Activated T-helper 17 cell treated with anti-CD3 and anti-CD28 coated beads, Interleukin-2, amount 50 U/mL, for 72 hours (primary cell): ENCODE measurements at places on chromosomes 2 and 18.

- peaks cover 32% of the 10 kb centered on the region for H3K36me3 ChIP-seq
- H3K4me3 ChIP-seq: no peak overlapping the region
- no peak overlapping the region for H3K27ac ChIP-seq
- H3K27me3 ChIP-seq: no peaks in the 10 kb centered on the region
- peaks cover 13% of the 10 kb centered on the region for H3K4me1 ChIP-seq
Measured at GRCh38 chr2:69375494-69376353, 11.3 kb downstream of the GFPT1 start.

DNA sequence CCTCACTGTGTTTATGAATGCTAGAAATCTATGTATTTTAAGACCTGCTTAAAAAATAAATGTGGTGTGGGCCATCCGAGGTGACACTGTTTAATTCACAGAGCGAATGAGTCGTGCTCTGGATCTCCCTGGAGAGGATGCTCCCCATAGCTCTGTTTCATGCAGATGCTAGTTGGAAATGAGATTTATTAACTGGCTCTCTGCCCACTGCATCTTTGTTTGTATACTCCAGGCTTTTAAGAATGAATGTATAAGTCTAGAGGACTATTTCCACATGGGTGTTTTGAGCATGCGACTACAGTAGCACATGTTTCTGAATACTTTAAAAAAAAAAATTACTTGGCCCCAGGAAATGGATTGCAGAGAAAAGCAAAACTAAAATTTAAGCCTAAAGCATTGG is 3.9 kb downstream of the MAPRE2 start:
- no peak for ATAC-seq
- peak overlapping the region; percentile 69 for H3K27ac ChIP-seq
- no peaks in the 10 kb centered on the region for H3K27me3 ChIP-seq
- H3K4me1 ChIP-seq: peaks cover 47% of the 10 kb centered on the region
- H3K36me3 ChIP-seq: peaks cover 18% of the 10 kb centered on the region

- H3K27me3 ChIP-seq: peaks cover 21% of the 10 kb centered on the region
- no peak overlapping the region for H3K4me3 ChIP-seq
- H3K27ac ChIP-seq: no peak overlapping the region
- no peak for ATAC-seq
- H3K36me3 ChIP-seq: no peaks in the 10 kb centered on the region
Measured at GRCh38 chr2:173752152-173752551, 213.0 kb downstream of the SP3 start.

DNA sequence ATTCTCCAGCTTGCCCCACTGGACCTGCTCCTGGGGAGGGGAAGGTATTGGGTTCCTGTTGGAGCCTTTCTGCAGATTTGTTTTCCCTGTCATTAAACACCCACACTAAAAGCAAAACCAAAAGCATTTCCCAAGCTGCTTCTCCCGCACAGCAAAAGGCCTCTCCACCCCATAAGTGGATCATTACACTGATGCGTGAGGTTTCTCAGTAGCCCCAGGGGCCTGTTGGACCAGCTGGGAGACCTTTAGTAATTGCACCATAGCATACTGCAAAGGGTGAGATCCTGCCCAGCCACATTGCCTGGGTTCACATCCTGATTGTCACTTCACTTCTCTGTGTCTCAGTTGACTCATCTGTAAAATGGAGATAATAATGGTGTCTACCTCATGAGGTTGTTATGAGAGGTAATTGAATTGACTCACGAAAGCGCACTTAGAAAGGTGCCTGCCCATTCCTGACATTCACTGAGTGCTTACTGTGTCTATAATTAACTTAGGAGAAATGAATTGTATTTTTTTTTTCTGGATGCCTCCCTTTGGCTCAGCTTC is 43.9 kb downstream of the TOGARAM2 start:
- H3K4me1 ChIP-seq: peaks cover 4% of the 10 kb centered on the region
- no peaks in the 10 kb centered on the region for H3K27me3 ChIP-seq
- H3K4me3 ChIP-seq: no peak overlapping the region

DNA sequence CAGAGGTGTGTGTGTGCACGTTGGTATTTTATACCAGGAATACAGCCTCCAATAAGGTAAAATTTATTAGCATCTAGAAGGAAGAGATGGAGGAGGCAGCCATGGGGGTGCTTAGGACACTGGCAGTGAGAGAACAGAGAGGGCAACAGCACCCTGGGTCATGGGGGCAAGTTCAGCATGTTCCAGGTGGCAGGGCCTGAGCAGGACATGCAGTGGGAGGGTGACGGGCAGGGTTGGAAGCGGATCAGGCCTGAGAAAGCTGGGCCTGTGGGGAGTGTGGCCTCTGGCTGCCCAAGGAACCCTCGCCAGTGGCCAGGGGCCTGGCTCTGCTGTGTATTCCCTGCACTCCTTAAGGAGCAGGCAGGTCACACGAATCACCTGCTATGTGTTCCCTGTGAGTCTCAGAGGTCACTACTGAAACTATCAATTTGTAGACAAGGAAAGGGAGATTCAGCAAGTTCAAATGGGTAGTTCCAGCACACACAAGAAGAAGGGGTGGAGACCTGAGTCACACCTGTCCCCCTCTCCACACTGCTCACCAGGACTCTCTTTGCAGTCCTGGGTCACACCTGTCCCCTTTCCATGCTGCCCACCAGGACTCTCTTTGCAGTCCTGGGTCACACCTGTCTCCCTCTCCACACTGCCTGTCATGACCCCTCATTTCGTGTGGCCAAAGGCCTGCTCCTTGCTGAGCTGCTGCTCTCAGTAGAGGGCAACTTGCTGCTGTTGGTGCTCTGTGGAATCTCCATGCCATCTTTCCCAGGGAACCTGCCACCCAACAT is 463.9 kb upstream of the HS6ST1 start:
- peaks cover 4% of the 10 kb centered on the region for H3K27me3 ChIP-seq
- no peaks in the 10 kb centered on the region for H3K36me3 ChIP-seq
- no peak overlapping the region for H3K27ac ChIP-seq
- no peaks in the 10 kb centered on the region for H3K4me1 ChIP-seq

GRCh38 chr2:16639431-16639830 is 26.2 kb downstream of the CYRIA start:
- H3K36me3 ChIP-seq: no peaks in the 10 kb centered on the region
- peaks cover 15% of the 10 kb centered on the region for H3K27me3 ChIP-seq
- ATAC-seq: no peak

DNA sequence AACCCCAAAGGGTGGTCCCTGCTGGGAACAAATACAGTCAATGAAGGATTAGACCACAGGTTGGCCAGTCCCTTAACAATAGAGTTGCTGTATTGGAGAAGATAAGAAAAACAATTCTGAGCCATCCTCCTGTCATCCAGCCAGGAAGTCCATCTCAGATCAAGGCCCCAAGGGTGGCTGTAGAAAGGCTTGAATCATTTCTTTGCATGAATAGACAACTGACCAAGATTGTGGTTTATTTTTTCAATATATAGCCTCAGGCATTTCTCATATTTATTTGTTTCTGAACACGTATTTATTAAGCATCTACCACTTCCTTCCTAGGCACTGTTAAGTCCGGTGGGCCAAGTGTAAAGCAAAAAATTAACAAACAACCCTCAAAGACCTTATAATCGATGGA is 274.4 kb upstream of the SLC14A2 start:
- no peaks in the 10 kb centered on the region for H3K4me1 ChIP-seq
- H3K36me3 ChIP-seq: no peaks in the 10 kb centered on the region
- no peak overlapping the region for H3K27ac ChIP-seq
- peaks cover 8% of the 10 kb centered on the region for H3K27me3 ChIP-seq
- H3K4me3 ChIP-seq: no peak overlapping the region

GRCh38 chr18:8989017-8989416 is 113.5 kb upstream of the NDUFV2 start:
- no peak overlapping the region for H3K27ac ChIP-seq
- H3K4me3 ChIP-seq: no peak overlapping the region
- H3K27me3 ChIP-seq: peaks cover 30% of the 10 kb centered on the region
- no peak for ATAC-seq

- H3K27me3 ChIP-seq: peaks cover 30% of the 10 kb centered on the region
- H3K4me1 ChIP-seq: no peaks in the 10 kb centered on the region
- no peak for ATAC-seq
- H3K4me3 ChIP-seq: no peak overlapping the region
- no peaks in the 10 kb centered on the region for H3K36me3 ChIP-seq
Measured at GRCh38 chr2:109231996-109232705, 103.1 kb downstream of the SH3RF3 start.

GRCh38 chr2:118974103-118974993 is 32.4 kb downstream of the MARCO start:
- ATAC-seq: no peak
- H3K27ac ChIP-seq: no peak overlapping the region
- peaks cover 16% of the 10 kb centered on the region for H3K27me3 ChIP-seq
- no peaks in the 10 kb centered on the region for H3K4me1 ChIP-seq
- no peaks in the 10 kb centered on the region for H3K36me3 ChIP-seq

DNA sequence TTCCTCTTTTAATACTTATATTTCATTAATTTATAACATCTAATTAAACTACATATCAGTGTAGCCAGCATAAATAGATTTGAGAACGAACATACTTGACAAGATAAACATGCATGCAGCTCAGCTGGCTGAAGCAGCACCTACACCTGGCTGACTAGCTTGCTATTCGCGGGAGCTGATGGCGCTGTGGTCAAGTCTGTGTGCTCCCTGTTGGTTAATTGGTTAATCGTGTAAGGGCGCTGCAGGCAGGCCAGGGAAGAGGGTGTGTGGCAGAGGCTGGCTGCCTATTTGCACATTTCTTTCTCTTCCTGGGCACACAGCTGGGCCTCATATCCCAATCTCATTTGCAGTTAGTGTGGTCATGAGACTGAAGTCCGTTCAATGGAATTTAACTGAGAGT is 14.5 kb upstream of the VWA3B start:
- H3K27me3 ChIP-seq: peaks cover 6% of the 10 kb centered on the region
- no peak overlapping the region for H3K27ac ChIP-seq
- no peaks in the 10 kb centered on the region for H3K36me3 ChIP-seq
- H3K4me3 ChIP-seq: no peak overlapping the region
- H3K4me1 ChIP-seq: no peaks in the 10 kb centered on the region
- no peak for ATAC-seq

DNA sequence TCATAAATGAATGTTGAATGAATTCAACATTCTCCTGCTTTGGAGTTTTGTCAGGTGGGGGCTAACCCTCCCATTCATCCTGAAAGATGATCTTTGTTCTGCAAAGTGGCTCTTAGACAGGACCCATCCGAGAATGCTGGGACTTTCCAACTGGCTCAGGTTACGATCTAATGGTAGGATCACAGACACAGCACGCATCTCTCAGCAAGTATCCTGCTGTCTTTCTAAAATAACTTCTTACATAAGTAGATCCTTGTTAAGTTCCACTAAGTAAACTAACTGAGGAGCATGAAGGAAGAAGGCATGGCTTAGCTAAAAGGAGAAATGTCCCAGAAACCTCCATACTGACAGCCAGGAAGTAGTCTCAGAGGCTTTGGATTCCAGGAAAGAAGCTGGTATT is 23.7 kb downstream of the CYP27A1 start:
- peaks cover 18% of the 10 kb centered on the region for H3K27me3 ChIP-seq
- H3K4me3 ChIP-seq: no peak overlapping the region
- ATAC-seq: no peak

- no peak overlapping the region for H3K27ac ChIP-seq
- no peaks in the 10 kb centered on the region for H3K4me1 ChIP-seq
- no peaks in the 10 kb centered on the region for H3K36me3 ChIP-seq
- H3K4me3 ChIP-seq: no peak overlapping the region
Measured at GRCh38 chr2:164903204-164903603, 52.1 kb downstream of the SLC38A11 start.

DNA sequence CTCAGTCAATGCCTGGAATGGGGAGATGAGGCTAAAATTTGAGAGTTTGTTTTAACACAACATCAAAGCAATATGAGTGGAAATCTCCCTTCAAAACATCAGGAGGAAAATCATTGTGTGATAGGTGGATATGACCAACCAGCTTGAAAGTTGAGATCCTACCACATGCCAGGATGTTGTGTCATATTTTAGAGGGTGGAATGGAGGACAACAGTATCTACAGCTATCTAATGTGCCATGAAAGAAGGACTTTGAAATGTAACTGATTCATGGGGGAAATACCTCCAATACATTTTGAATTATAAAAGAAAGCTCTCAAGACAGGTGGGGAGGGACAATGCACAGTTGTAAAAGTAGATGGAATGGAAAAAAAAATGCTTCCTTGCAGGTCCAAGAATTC is 87.8 kb downstream of the SP100 start:
- H3K4me1 ChIP-seq: peaks cover 4% of the 10 kb centered on the region
- H3K4me3 ChIP-seq: no peak overlapping the region
- peaks cover 98% of the 10 kb centered on the region for H3K36me3 ChIP-seq
- no peaks in the 10 kb centered on the region for H3K27me3 ChIP-seq
- ATAC-seq: peak; percentile 51

DNA sequence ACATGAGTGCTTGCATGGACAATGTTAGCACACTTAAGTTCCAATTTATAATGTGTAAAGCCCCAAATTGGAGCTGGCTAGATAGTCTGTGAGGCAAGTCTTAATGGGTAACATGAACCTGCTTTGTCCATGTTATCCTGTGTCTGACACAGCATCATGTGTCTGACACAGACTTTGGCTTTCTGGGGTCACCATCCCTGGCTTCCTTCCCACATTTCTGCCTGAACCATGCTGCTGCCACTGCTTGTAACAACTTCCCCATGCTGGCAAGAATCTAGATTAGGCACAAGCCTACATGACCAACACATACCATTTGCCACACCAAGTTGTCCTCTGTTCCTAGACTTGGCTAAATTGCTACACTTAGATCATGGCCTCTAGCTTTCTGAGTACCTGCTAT is 49.8 kb upstream of the ZBTB7C start:
- H3K4me3 ChIP-seq: no peak overlapping the region
- H3K27me3 ChIP-seq: peaks cover 33% of the 10 kb centered on the region
- peaks cover 17% of the 10 kb centered on the region for H3K4me1 ChIP-seq
- no peak overlapping the region for H3K27ac ChIP-seq
- ATAC-seq: no peak
- H3K36me3 ChIP-seq: no peaks in the 10 kb centered on the region

GRCh38 chr2:29742656-29743055 is 178.7 kb downstream of the ALK start:
- H3K27me3 ChIP-seq: peaks cover 6% of the 10 kb centered on the region
- H3K36me3 ChIP-seq: no peaks in the 10 kb centered on the region
- H3K27ac ChIP-seq: no peak overlapping the region

DNA sequence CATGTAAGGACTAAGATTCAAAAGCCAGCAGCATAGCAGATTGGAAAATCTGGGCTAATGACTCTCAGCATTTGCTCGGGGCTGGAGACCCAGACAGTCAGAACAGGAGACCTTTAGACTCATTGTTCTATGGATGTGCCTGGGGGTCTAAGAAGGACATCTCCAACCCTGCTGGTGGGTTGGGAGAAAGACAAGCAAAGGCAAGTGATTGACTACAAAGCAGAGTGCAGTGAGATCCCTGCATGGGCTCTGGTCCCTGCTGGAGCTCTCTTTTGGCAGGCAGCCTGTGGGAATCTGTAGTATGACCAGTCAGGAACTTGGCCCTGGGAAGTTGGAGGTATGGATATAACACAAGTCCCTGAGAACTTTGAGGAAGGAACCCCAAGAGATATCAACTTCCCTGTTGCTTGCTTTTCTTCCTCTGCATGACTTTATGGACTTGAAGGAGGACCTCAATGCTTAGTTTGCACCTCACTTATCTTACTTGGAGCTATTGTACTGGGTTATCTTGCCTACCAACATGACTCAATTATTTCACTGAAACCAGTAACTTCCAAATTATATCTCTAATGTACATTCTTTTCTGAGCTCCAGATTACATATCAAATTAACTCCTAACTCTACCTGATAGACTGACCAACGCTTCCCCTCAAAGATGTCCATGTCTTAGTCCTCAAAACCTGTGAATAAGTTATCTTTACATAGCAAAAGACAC is 236.0 kb downstream of the CYRIA start:
- no peaks in the 10 kb centered on the region for H3K4me1 ChIP-seq
- no peaks in the 10 kb centered on the region for H3K36me3 ChIP-seq
- peaks cover 4% of the 10 kb centered on the region for H3K27me3 ChIP-seq
- no peak overlapping the region for H3K27ac ChIP-seq
- no peak for ATAC-seq
